ENCODE measurements at places on chromosomes 5 and 9.

DNA sequence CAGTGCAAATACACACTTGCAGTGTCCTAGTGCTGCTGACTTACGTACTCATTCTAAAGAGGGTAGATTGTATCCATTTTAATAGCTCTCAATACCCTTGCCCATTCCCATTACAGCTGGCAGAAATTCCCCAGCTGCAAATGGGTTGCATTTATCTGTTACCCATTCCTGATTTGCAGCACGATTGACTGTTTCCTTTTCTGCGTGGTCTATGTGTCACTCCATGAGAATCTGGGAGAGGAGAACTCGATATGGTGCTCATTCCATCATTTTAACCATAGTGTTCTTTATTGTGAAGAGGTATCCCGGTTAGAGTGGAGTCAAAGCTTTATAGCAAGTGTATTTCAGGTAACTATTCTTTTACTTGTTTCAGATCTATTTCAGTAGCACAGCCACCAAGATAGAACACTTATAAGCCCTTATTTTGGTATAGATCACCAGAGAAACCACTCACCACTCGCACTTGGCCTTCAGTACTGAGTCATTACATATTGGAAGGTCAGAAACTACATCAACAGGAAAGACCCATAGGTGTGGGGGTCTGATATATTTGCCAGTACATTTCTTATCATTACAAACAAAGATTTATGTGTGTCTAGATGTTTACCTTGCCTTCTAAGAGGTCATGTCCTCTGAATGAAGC lies 139.5 kb downstream of the MUSK start:
- DNase-seq = no peak

GRCh38 chr9:90433398-90433941 lies 209.2 kb downstream of the DIRAS2 start:
- no peak for DNase-seq

DNA sequence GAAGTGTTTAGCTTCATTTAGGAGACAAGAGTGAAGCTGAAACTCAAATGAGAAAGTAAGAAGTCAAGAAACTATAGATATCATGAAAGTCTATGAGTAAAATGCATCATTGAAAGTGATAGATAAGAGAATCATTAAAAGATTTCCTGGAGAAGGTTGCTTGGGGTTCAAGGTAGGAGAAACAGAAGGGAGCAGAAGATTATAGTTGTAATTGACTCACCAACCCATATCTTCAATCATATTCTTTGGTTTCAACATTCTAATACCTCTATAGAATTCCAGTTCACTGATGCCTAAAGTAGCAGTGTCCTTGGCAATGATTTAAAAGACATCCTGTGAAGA lies 365.7 kb upstream of the RIOK2 start:
- DNase-seq = no peak

DNA sequence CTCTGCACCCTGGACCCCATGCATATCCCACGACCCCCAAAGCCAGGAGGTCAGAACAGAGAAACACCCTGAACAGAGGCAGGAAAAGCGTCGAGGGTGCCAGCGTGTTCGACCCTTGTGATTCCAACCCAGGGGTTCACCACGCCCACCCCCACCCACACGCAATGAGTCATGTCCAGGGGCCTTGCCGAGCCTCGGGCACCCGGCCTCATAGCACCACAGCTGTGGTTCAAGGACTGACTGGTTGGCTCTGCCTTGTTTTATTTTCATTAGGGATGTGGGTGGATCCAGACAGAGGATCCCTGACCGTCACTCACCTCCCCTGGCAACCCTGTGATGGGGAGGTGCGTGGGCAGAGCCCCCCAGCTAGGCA lies 9.5 kb upstream of the QSOX2 start:
- DNase-seq = peak; percentile 76

GRCh38 chr5:82419559-82420332 lies 141.6 kb upstream of the RPS23 start:
- no peak for DNase-seq

GRCh38 chr5:177552839-177553455 lies 1.4 kb downstream of the FAM193B start:
- no peak for DNase-seq

GRCh38 chr5:150895431-150896428 lies 9.1 kb downstream of the ZNF300 start:
- no peak for DNase-seq

- DNase-seq = no peak
Measured at GRCh38 chr5:79959407-79959806, 31.7 kb downstream of the MTX3 start.

GRCh38 chr5:82413302-82414040 lies 135.3 kb upstream of the RPS23 start:
- DNase-seq = no peak

DNA sequence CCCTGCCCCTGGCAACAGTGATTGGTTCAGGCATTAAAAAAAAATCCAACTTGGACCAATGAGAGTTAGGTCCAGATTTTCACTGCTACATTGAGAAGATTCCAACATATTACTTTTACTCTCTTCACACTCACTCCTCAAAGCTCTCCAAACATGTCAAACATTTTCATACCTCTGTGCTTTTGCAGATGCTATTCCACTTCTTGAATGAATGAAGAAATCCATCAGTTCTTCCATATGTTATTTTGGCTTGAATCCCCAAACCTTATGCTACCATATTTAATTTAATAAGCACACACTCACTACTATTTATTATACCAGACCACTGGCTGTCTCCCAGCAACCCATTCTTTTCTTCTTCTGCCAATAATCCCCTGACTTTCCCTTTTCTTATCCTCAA lies 87.1 kb downstream of the PPP2R2B start:
- DNase-seq = no peak

DNA sequence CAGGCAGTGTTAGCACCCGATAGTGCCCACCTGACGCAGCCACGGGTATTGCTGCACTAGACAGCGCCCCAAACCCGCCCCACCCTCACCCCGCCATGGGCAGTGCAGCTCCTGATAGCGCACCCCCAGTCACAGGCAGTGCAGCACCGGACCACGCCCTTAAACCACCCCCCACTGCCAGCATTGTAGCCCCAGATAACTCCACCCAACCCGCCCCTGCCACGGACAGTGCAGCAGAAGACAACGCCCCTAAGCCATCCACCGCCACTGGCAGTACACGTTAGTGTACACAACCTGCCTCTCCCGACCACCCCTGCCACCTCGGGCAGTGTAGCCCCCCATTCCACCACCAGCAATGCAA lies 825 bp upstream of the PCAT7 start:
- DNase-seq = no peak

DNA sequence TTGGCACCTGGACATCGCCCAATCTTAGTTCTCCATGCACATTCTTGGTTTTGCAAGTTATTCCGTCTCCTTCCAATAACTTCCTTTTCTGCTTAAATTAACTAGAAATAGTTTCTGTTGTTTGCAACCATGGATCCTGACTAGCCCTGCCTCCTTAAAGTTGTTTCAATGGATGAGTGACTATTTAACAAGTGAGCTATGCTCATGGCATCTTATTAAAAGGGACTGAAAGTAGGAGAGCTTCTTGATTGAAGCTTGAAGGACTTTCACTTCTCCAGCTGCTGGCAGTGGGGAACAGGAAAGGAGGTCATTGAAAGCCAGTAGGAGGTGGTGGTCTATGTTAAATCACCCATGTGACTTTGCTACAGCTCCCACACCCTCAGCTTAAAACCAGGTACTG lies 466.8 kb downstream of the ARHGEF28 start:
- no peak for DNase-seq

DNA sequence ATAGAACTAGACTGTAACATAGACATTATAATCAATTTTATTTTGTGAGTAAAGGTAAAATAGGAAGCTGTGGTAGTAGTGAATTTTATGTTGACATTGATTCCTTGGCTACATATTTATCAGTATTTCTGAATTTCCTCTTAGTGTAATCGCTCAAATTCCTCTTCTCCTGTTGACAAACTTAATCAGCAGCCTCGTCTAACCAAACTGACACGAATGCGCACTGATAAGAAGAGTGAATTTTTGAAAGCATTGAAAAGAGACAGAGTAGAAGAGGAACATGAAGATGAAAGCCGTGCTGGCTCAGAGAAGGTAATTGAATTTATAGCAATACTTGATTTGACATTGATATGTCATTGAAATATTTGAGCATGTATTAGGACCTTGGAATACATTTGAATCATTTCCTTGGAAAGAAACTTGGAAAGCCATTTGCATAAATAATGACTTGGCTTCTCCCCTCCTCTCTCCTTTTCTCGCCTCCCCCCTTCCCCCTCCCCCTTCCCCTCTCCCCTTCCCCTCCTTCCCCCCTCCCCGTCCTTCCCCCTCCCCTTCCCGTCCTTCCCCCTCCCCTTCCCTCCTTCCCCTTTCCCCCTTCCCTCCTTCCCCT lies 75.5 kb downstream of the GPBP1 start:
- no peak for DNase-seq

DNA sequence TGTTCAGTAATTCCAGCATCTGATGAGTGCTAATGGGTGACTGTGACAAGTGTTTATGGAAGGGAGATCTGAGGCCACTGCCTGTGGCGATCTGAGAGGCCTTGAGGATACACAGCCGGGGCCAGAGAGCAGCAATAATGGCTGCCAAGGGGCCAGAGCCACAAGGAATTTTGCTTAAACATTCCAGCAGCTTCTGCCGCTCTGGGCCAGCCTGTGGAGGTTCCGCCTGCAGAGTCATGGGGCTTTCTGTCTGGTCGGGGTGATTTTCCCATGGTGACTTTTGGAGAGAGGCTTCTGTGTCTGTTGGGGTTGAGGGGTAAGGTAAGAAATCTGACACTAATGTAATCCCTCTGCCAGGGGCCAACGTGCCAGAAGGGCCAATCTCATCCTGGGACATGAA lies 353.5 kb downstream of the ADAMTS6 start:
- no peak for DNase-seq

GRCh38 chr5:89110916-89111646 lies 228.1 kb upstream of the MEF2C start:
- no peak for DNase-seq
